ENCODE measurements at places on chromosomes 7 and 10.

DNA sequence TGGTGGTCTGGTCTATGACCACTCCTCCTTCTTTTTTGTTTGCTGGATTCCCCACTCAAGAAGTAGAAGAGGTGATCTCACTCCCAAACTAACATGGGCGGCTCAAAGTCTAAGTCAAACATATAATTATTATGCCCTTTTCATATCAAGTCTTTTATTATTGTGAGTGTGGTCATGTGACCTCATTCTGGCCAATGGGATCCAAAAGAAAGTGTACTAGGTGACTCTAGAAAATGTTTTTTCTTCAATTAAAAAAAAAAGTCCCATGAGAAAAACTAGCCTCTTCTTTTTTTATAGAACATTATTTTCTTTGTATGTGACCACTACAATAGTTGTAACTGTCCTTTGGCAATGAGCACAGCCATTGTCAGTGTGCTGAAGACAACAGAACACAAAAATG is 772.7 kb downstream of the KCNMA1 start:
- DNase-seq: no peak

DNA sequence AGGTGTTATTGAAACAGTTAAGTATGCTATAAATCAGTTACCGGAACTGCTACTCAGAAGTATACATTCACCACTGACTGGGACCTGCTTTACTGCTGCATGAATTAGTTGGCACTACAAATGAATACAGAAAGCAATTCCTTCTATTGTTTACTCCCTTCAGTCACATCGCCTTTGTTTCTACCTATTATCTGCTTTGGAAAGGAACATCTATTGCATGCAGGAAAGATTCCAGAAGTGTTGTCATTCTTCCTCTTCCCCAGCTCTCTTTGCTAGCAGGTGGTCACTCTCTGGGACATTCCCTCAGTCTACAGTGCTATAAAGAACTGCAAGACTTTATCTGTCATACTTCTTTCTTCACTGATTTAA is 131.3 kb downstream of the ANK3 start:
- DNase-seq: no peak

DNA sequence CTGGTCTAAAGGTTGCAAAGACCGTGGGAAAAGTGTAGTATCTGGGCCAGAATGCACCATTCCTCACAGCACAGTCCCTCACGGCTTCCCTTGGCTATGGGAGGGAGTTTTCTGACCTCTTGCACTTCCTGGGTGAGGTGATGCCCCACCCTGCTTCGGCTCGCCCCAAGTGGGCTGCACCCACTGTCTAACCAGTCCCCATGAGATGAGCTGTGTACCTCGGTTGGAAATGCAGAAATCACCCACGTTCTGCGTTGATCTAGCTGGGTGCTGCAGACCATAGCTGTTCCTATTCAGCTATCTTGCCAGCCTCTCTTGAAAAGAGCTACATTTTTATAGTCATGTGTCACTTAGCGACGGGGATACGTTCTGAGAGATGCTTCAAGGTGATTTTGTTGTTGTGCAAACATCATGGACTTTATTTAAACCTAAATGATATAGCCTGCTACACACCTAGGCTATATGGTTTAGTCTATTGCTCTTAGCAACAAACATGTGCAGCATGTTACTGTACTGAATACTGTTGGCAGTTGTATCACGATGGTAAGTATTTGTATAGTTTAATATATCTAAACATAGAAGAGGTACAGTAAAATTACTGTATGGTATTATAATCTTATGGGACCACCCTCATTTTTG is 120.0 kb downstream of the PPP1R9A start:
- DNase-seq: no peak

DNA sequence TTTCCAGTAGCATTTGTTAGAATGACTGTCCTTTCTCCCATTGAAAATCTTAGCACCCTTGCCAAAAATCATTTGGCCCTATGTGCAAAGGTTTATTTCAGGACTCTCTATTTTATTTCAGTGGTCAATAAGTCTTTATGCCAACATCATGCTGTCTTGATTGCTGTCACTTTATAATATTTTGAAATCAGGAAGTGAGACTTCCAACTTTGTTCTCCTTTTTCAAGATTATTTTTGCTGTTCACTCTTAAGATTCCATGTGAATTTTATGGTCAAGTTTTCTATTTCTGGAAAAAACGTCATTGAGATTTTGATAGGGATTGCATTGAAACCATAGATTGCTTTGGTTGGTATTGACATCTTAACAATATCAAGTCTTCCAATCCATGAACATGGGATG is 65.1 kb downstream of the PAXIP1 start:
- DNase-seq: no peak

- DNase-seq: peak; percentile 61
Measured at GRCh38 chr10:33653584-33654367, 319.3 kb upstream of the NRP1 start.

- DNase-seq: no peak
Measured at GRCh38 chr10:5260828-5261227, 64.2 kb downstream of the AKR1C4 start.

GRCh38 chr10:51875610-51876009 is 176.2 kb upstream of the CSTF2T start:
- no peak for DNase-seq

GRCh38 chr10:47378606-47379444 is 5.3 kb downstream of the ZNF488 start:
- peak; percentile 15 for DNase-seq

- peak; percentile 41 for DNase-seq
Measured at GRCh38 chr10:94630017-94630688, 53.4 kb upstream of the CYP2C18 start.

DNA sequence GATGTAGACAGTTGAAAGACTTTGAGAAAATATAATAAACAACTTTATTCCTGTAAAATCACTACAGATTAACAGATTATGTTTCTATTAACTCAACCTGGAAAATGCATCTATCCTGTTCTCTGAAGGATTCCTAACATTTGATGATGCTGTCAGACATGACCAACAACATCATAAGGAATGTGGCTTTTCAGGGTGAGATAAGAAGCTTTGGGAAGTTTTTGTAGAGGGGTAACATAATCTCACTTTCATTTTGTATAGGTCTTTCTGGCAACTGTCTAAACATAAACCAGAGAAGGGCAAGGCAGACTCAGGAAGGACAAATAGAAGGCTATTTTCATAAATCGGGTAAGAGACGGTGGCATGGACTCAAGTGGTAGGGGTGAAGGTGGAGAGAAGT is 112.2 kb downstream of the TES start:
- no peak for DNase-seq

- DNase-seq: no peak
Measured at GRCh38 chr7:125775317-125775716, 845.7 kb upstream of the POT1 start.

DNA sequence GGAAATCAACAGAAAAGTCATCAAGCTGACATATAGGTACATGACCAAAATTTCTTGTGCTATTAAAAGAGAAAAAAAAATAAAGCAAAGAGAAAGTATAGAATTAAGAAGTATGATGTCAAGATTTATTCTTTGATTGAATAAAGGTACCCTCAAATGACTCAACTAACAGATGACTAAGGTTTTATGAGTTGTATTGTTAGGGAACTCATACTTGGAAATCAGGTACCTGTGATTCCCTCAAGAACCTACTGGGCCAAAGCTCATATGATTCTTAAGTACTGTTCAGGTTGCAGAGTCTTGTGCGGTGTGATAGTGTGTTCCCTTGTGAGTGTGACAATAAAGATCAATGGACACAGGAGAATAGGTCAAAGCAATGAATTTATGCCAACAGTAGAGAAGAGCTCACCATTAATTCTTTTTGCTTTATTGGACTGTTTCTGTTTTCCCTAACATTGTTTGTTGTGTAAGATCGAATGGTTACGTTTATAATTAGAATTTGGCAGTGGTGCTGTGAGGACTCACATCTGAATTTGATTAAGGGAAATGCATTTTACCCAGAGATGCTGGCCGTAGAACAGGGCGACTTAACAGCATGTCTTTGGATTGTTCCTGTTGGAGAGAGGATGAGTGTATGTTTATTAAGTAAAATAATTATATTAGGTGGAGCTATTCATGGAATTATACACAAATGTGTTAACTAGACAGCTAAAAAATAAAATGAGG is 293.2 kb upstream of the SEMA3D start:
- DNase-seq: no peak

DNA sequence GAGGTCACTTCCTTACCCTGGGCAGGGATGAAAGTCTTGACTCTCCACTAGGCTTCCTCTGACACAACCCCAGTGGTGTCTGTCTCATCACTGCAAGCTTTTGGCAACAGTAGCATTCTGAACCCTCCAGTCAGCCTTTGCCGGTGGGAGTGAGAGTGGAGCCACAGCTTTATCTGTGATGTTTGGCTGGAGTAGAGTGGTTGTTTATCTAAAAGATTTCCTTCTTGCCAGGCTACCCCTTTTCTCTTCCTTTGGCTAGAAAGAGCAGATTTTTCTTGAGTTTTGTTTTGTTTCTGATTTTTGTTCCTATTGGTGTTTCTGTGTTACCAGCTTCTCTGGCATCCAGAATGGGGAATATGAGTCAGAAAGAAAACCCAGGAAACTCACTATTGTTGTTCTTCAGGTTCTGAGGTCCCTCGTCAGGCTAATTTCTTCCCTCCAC is 98.9 kb upstream of the KIF5B start:
- DNase-seq: peak; percentile 80

- DNase-seq: peak; percentile 74
Measured at GRCh38 chr7:121442845-121443244, 46.7 kb upstream of the FAM3C start.

DNA sequence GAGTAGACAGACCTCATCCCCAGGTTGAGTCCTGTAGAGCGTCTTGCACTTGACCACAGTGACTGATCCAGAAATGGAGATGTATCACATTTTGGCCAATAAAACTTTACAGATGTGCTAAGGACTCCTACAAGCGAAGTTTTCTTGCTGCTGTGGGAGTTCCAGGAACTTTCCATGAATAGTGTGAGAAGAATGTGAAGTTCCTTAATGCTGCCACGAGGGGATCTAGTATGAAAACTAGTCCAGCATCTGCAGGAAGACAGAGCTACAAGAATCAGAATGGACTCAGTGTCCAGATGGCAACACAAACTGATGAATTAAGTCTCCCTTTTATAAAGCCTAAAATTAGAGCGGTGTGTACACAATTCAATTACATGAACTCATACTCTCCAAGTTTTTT is 14.8 kb upstream of the LSM8 start:
- peak; percentile 9 for DNase-seq

GRCh38 chr7:48031111-48031510 is 2.2 kb upstream of the SUN3 start:
- DNase-seq: peak; percentile 33

DNA sequence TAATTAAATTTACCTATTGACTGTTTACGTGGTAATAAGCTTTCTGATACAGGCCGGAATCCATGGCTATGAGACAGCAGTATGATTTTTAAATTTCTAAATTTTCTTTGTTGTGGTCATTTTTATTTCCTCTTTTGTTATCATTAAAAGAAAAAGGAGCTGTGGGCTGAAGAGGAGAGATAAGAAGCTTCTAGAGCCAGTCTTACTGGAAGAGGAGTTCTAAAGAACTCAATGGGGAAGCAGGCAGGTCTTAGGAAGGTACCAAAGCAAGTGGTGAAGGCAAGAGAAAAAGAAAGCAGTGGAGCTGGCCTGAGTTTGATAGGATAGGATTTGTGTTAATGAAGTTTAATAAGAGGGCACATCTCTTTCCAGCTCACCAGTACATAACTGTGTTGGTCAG is 1187.8 kb downstream of the CNTNAP2 start:
- no peak for DNase-seq

- DNase-seq: no peak
Measured at GRCh38 chr10:100007231-100008141, 2.3 kb downstream of the DNMBP start.

GRCh38 chr10:28971764-28972163 is 294.4 kb downstream of the BAMBI start:
- no peak for DNase-seq

GRCh38 chr10:31768467-31768866 is 160.2 kb downstream of the ARHGAP12 start:
- DNase-seq: no peak

DNA sequence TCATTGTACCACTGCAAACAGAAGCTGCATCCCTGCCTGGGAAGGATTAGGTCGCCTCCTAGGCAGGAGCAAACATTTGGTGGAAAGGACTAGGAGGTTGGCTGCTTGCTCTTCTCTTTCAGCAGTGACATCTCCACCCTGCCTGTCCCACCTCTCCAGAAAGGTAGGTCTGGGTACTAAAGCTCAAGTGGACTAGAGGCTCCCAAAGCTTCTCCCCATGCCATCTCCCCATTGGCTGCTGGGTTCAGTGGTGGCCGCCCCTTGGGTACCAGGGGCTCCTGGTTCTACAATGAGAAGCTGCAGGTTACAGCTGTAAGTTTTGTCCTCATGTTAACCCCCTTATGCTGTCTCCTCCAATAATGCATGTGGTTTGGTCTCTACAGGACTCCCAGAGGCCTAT is 180.7 kb upstream of the MKI67 start:
- no peak for DNase-seq

GRCh38 chr10:100483876-100484666 is 21.3 kb downstream of the WNT8B start:
- DNase-seq: no peak

- no peak for DNase-seq
Measured at GRCh38 chr10:78935697-78936407, 132.9 kb upstream of the ZMIZ1 start.

DNA sequence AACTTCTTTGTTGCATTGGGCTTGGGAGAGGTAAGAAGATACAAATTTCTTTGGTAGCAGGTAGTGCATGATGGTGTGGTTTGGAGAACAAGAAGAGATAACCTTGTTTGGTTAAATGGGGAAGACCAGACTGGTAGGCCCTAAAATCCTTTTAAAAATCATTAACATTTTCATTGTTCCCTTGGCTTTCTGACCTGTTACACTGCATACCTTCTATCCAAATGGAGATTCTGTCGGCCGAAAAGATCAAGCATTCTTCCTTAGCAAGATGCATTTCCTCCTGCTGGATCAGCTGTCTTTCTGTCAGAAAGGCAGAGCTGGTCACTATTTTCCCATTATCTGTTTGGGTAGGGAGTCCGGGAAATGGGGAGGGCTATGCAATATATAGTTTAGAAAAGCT is 33.7 kb downstream of the AGK start:
- no peak for DNase-seq

DNA sequence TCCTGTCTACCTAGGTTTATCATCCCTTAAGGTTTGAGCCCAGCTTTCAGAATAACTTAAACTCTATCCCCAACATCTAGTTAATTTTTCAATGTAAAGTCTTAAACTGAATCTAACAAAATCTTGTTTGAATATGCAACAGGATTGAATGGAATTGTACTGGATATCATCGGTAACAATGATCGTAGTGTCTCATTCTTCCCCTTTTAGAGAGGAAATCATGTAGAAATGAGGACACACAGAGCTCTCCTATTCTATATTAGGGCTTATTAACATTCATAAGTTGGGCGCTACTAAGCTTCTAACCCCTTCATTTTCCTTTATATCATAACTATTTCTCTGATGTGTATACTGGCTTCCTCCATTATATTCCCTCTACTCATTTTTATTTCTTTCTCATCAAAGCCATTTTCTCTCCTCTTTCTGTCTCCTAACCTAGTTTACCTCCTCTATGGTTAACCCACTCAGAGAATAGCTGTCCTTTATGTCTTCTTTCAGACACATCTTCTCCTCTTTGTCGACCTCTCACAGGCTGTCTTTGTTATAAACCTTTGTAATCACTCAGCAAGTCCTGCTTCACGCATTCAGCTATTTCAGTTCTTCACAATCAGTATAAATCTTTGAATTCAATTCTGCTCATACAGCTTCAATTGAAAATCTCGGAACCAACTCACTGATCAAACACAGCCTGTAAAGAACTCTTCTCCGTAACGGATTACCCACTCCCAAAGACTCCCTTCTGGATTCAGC is 1019.0 kb upstream of the C7orf33 start:
- DNase-seq: no peak

- DNase-seq: no peak
Measured at GRCh38 chr10:131778385-131778784, 122.4 kb upstream of the PPP2R2D start.
